ENCODE measurements at places on chromosomes 4 and X.
A peak's percentile ranks its signal among the peaks of the same experiment; 100 is the strongest.

DNA sequence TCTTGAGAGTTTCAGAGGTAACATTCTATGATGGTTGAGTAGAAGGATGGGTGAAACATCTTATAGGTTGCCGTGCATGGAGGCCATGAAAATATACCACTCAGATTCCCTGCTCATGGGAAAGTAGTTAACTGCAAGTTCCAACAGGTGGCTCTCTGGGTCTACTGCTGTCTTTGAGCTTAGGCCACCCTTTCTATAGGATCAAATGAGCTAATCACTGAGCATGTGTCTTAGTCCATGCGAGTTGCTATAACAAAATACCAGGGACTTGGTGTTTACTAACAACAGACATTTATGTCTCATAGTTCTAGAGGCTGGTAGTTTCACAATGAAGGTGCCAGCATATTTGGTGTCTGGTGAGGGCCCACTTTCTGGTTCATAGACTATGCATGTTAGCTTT is 144.8 kb upstream of the UNC5C start:
- peak; percentile 30 for DNase-seq

DNA sequence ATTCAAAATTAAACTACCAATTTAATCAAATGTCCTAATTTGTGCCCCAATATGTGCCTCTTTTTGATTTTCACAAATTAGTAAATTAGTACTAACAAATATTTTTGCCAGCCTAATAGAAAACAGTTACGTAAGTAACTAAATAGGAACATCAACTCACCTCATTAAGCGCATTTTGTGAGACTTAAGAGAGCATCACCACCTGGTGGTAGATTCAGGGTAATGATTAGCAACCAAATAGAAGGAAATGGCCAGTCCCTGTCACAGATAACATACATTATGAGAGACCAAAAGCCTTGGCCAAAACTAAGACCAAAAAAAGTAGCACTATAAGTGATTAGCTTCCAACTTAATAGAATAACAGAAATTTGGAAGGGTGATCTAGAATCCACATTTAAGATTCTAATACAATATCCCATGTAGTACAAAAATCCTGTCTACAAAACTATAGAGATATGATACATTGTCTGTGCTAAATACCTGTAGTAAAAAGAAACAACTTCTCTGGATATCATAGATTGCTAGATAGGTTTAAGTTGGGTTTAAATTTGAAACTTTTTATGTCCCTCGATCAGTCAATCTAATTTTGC is 46.7 kb downstream of the C4orf46 start:
- DNase-seq, result no peak

DNA sequence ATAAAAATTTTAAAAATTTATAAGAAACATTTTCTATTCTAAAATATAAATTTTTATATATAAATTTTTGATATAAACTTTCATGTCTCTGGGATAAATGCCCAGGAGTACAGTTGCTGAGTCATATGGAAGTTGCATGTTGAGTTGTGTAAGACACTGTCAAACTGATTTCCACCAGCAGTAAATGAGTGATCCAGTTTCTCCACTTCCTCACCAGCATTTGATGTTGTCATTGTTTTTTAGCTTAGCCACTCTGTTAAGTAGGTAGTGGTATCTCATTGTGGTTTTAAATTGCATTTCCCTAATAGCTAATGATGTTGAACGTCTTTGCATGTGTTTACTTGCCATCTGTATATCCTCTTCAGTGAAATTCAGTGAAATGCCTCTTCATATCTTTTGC is 66.5 kb downstream of the MAMLD1 start:
- no peak for DNase-seq

GRCh38 chrX:130120746-130121504 is 10.6 kb upstream of the ELF4 start:
- peak; percentile 78 for DNase-seq

Measured in hematopoietic multipotent progenitor cell (in vitro differentiated cells).